HFF-Myc (cell line): ENCODE measurements at places on chromosomes 13 and 19.

DNA sequence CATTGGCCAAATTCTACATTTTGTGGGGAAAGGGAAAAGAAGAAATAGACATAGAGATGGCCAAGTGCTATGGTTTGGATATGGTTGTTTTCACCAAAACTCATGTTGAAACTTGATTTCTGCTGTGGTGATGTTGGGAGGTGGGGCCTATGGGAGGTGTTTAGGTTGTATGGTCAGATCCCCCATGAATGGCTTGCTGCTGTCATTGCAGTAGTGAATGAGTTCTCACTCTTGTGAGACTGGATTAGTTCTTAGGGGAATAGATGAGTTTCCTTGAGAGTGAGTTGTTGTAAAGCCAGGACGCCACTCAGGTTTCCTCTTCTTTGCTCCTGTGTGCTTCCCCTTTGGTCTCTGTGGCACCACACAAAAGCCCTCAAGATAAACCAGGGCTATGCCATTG lies 242.6 kb upstream of the RFC3 start:
- DNase-seq = no peak

DNA sequence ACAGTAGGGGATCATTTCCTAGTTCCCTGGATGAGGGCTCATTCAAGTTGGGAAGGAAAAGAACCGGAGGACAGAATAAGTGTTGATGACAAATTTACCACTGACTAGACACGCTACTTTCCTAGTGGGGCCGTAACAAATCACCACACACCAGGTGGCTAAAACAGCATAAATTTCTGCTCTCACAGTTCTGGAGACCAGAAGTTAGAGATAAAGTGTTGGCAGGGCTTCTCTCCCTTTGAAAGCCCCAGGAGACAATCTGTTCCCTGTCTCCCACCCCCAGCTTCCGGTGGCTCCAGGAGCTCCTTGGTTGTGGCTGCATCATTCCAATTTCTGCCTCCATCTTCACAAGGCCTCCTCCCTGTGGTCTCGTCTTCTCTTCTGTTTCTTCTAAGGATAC lies 65.4 kb upstream of the ARGLU1 start:
- DNase-seq = no peak

GRCh38 chr13:23654111-23655110 lies 84.2 kb downstream of the TNFRSF19 start:
- DNase-seq = no peak

DNA sequence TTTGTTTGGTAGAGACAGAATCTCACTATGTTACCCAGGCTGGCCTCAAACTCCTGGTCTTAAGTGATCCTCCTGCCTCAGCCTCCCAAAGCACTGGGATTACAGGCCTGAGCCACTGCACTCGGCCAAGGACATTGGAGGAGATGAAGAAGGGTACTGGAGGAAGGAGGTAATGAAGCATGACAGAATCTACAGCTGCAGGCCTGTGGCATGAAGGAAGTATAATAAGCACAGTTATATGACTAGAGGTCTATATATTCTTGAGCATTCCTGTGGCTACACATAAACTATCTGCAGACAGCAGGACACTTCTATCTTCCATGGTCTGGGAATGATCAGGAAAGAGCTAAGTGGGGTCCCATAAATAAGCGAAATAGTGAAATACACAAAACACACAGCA lies 18.2 kb downstream of the ZNF565 start:
- DNase-seq = no peak

DNA sequence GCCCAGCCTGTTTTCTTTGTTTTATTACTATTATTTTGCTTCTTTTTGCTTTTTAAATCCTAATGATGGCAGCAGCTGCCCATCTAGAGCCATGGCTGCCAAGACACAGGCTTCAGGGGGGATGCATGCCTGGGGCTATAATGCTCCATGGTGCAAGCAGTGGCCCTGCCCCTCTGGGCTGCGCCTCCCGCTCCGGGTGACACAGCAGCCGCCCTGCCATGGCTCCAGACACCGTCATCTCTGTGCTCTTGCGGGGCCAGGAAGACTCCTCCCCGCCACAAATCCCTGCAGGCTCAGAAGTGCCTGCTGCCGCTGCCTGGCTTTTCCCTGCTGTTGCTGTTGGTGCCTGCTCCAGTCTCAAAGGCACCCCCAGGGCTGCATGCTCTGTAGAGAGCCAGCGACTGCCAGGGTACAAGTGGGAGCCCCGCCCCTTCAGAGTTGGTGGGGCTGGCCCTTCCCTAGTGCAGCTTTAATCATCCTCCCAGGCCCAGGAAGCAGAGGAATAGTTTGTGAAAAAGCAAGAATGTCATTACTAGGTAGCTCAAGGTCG lies 581.5 kb downstream of the FGF9 start:
- no peak for DNase-seq
